ENCODE measurements at places on chromosomes 2 and 18.

GRCh38 chr2:179850188-179850587 is 11.2 kb downstream of the ZNF385B start:
- DNase-seq: no peak

- DNase-seq: no peak
Observed at GRCh38 chr2:70391988-70392387, 90.1 kb upstream of the FAM136A start.

DNA sequence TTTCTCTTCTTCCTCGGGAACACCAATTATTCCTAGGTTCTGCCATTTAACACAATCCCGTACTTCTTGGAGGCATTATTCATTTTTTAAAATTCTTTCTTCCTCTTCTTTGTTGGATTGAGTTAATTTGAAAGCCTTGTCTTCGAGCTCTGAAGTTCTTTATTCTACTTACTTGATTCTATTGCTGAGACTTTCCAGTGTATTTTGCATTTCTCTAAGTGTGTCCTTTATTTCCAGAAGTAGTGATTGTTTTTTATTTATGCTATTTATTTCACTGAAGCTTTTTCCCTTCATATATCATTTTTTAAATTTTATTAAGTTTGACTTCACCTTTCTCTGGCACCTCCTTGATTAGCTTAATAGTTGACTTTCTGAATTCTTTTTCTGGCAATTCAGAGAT is 13.6 kb upstream of the UPP2 start:
- no peak for DNase-seq

- DNase-seq: no peak
Observed at GRCh38 chr18:56139372-56139771, 499.0 kb downstream of the TXNL1 start.

All from CD4-positive, alpha-beta T cell treated with Interleukin-6 at 100 ng/mL for 8 hours (primary cell).